SK-N-SH treated with all-trans-retinoic acid at 6 μM for 48 hours (cell line): ENCODE measurements at places on chromosomes 5 and 9.

DNA sequence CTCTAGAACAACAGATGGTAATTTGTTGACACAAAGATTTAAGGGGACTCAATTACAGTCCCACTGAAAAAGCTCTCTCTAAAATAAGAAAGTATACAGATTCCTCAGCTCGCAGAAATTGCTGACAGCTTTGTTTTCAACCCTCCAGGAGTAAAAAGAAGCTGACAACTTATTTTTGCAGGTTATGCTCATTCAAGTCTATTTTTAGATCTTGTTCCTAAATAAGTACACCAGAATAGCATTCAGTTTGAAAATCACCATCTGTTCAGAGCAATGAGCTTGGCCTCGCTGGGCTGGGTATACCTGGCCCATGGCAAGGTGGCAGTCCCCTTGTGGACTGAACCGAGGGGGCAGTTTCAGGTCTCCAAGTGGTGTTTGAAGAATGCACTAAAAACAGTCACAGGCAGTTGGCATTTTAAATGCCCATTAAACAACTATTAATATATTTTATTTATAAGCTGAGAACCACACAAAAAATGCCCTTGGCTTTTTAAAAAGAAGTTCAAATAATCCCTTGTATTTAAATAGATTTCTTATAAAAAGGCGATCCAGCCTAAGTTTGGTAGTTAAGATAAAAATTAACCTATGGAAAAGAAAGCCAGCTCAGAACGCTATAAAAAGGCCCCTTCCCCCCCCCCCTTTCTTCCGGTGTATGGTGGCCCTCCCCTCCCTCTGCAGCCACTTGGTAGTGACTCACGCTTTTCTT is 169.2 kb downstream of the AUH start:
- no peak for ATAC-seq

DNA sequence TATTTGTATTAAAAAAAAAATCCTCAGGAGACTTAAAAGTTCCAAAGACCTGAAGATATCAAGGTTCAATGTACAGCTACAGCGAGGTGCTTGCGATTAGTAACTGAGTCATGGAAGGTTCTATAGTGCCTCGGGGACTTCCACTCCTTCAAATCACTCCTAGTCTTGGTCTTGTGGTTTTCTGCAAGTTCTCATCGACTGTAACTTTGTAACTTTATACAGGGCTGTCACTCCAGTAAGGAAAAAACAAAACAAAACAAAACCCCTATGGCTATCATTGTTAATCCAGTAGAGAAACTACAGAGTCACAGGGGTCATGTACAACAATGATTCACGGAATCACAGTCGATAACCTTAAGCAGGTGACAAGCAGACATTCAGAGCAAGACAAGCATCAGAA is 39.8 kb upstream of the SELENOP start:
- ATAC-seq: no peak

- ATAC-seq: no peak
These were observed 63.8 kb downstream of the MACROH2A1 start for GRCh38 chr5:135335031-135335828.

DNA sequence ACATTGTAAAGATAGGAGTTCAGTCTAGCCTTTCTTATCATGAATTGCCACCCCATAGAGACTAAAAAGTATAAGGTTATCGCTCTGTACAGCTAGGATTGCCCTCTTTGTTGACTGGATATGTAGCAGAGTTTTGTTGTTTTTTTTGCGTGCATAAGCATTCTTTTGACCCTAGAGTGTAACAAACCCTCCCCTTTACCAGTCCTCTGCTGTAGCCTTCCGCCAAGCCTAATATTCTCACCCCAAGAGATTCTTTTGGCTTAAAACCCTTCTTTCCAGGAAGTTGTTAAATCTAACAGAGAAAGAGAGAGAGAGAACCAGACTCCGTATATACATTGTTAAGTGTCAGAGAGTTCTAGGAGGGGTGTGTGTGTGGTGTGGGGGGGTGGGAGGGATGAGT is 113.9 kb downstream of the FGF1 start:
- no peak for ATAC-seq

- ATAC-seq: no peak
These were observed 165.4 kb downstream of the TRIO start for GRCh38 chr5:14308384-14309154.

DNA sequence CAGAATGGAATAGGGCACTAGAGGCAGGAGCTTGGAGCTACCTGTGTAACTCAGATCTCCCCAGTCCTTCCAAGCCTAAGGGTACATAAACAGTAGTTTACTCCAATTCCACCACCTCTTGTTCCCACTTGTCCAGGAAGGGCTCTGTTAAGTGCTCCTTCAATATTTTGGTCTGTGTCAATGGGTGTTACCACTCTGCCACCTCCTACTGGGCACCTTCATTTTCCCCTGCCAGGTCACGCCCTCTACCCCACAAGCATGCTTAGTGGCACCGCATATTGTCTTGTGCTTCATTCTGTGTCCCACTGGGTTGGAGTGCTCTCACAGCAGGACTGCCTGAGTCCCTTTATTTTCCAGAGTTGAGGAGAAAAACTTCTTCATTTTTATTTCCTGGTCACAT is 459.8 kb downstream of the ARHGEF28 start:
- ATAC-seq: no peak

GRCh38 chr5:82225525-82226172 is 52.5 kb downstream of the RPS23 start:
- ATAC-seq: peak; percentile 99

- peak; percentile 15 for ATAC-seq
These were observed 5.3 kb downstream of the DPYSL3 start for GRCh38 chr5:147504535-147504934.

- ATAC-seq: no peak
These were observed 13.3 kb downstream of the ANXA6 start for GRCh38 chr5:151144275-151144674.

DNA sequence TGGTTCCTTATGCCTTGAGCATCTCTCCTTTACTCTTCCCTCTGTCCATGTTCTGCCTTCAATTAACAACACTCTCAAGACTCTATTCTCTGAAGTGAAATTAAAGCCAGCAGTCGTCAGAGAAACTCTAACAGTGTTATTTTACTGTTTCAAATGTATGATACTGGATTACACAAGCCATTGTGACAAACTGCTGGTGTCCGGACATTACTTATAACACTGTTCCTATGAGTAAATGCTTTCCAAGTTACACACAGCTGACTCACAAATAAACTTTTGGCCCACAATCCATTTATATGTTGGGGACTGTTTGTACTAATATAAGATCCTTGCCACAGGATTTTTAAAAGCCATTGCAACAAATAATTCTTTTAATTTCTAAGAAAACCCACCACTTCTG is 63.2 kb upstream of the GHR start:
- no peak for ATAC-seq

GRCh38 chr9:76916231-76916630 is 10.3 kb upstream of the PRUNE2 start:
- ATAC-seq: no peak

- ATAC-seq: peak; percentile 48; the same call in 2 of the 3 replicates
These were observed 141.6 kb upstream of the ZNF608 start for GRCh38 chr5:124888050-124888506.

- ATAC-seq: no peak
These were observed 100.7 kb downstream of the YTHDC2 start for GRCh38 chr5:113614191-113614590.

DNA sequence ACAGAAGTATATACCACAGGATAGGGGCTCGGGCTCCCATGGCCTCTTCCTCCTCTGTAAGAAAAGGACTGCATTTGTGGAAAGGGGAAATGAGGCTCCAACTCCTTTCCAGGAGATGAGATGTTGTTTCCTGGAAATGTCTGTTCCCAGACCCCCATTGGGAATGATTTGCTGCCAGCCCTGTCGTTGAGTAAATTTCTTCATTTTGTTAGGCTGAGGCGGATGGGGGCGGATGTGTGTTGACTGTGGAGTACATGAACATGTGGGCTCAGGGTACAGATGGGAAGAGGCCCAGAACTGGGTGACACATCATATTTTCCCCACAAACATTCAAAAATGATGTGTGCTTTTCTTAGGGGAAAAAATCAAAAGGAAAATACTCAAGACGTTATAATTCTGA is 28.8 kb upstream of the TNFAIP8 start:
- ATAC-seq: no peak

DNA sequence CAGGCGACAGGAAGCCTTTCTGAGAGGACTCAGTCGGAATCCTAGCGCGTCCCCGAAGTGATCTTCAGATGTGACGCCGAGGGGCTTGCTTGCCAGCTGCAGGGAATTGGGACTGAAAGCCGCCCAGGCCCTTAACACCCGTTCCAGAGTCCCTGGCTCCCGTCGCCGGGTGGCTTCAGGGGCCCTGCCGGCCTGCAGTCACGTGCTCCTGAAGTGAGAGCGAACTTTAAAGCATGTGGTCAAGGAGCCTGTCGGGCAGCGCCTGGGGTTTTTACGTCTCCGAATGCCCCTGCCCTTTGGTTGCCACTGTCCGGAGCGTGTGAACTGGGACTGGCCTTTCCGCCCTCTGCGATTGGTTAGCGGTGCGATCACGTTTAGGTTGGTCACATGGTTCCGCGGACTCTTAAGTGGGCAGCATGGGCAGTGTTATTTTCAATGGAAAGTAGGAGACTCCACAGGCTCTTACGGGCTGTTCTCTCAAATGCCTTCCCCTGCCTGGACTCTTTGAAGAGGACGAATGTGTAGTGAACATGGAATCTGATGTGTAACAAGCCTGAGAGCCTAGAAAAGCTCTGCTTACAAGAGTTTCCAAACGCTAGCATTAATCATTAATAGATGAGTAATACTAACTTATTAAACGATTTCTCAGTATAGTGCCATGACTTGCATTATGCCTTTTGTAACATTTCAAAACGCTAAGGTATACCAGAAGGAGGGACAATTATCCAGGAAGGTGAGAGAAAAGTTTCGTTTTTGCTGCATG is 1.9 kb downstream of the VLDLR start:
- no peak; the same call in 2 of the 3 replicates for ATAC-seq

GRCh38 chr9:83649080-83649479 is 26.1 kb downstream of the IDNK start:
- peak; percentile 85 for ATAC-seq

DNA sequence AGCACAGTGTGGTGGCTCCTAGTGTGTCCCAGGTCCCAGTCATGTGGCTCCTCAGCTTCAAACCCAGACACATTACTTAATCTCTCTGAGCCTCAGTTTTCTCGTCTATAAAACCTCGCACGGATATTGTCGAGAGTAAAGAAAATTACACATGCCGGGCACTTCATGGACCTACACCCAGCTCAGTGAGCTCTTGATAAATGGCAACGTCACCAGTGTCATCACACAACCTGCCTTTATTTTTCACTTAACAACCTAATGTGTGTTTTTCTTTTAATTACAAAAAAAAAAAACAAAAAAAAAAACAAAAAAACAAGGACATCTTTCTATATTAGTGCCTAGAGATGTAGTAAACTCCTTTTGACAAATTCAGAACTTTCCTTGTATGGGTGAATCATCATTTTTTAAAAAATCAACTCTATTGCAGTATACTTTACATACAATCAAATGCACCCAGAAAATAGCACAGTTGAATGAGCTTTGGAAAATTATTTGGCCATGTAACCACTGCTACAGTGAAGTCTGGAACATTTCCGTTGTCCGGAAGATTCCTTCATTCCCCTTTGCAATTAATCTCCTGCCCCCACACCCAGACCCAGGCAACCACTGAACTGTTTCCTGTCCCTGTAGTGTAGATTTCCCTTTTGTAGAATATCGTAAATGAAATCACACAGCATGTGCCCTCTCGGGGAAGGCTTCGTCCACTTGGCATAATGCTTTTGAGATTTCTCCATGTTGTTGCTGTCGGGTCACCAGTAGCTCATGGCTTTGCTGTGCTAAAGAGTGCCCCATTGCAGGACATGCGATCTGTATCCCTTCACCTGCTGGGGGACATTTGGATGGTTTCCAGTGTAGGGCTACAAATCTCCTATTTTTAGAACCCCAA is 100.4 kb upstream of the LARP1 start:
- no peak for ATAC-seq

DNA sequence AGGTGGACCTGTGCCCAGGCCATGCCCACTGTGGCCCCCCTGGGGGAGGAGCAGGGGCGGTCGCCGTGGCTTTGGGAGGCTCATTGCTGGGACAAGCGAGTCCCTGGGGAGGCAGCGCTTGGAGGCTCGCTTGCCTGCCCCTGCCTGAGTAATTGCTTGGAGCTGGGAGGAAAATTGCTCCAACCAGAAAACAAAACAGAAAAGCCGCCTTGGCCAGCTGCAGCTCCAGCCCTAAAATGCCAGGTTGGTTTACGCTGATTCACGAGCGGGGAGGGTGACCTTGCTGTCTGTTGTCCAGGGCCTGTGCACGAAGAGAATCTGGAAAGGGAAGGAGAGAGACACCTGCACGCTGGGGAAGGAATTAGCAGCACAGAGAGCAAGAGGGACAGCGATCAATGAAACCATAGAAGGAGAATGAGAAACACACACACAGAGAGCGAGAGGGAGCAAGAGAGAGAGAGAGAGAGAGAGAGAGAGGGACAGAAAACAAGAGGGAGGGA is 25.3 kb downstream of the NTNG2 start:
- no peak for ATAC-seq

DNA sequence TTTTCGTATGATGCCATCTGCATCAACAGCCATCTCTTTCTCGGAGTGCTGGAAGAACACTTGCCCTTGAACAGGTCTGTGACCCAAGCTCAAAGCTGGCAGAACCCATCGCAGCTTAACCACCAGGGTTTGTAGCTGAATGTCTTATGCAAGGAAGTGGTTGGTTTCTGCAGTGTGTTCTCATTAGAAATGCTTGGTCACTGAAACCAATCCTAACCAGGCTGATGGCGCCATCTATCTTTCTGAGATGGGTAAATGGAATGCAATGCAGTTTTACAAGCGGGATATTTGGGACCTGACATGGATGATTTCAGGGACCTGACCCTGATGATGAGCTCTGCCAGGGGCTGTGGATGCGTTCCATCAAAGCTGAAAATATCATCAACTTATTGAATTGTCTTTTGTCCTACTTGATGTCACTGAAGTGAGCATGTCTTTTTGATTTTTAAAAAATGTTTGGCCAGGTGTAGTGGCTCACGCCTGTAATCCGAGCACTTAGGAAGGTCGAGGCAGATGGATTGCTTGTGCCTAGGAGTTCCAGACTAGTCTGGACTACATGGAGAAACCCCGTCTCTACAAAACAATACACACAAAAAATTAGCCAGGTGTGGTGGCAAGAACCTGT is 28.7 kb downstream of the DMRT3 start:
- ATAC-seq: peak; percentile 79

- ATAC-seq: no peak
These were observed 92.2 kb downstream of the KLF4 start for GRCh38 chr9:107397076-107398044.

DNA sequence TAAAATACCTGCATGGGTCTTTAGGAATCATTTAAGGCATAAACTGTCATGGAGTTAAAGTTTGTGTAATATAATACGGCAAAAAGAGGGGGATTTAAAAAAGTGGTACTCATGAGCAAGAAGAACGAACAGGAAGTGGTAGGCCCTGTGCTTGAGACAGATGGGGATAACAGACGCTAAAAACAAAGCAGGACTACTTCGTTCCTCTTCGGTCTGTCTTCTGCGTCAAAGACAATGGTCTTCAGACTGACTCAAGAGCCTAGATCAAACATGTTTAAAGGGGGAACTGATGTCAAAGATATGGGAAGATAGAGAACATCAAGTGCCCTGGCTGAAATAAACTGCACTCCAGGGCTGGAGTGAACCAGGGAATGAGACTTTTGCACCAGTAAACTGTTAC is 59.8 kb upstream of the RFX3 start:
- no peak for ATAC-seq

GRCh38 chr9:128635266-128636023 is 21.2 kb downstream of the DYNC2I2 start:
- ATAC-seq: peak; percentile 94

GRCh38 chr9:40925149-40925548 is 203.3 kb downstream of the FOXD4L6 start:
- no peak for ATAC-seq
